Stimulated activated CD8-positive, alpha-beta memory T cell treated with anti-CD3 and anti-CD28 coated beads, Interleukin-12 subunit alpha, Interleukin-12 subunit beta, amount 100 ng/mL, for 1 hour (primary cell): ENCODE measurements at places on chromosomes 4 and X.

GRCh38 chr4:173371292-173372192, 788 bp downstream of the SAP30 start:
- DNase-seq = no peak

GRCh38 chrX:10992110-10992509, 119.0 kb upstream of the HCCS start:
- DNase-seq = no peak

- DNase-seq = no peak
Measured at GRCh38 chr4:762211-763190, 56.9 kb downstream of the PCGF3 start.

DNA sequence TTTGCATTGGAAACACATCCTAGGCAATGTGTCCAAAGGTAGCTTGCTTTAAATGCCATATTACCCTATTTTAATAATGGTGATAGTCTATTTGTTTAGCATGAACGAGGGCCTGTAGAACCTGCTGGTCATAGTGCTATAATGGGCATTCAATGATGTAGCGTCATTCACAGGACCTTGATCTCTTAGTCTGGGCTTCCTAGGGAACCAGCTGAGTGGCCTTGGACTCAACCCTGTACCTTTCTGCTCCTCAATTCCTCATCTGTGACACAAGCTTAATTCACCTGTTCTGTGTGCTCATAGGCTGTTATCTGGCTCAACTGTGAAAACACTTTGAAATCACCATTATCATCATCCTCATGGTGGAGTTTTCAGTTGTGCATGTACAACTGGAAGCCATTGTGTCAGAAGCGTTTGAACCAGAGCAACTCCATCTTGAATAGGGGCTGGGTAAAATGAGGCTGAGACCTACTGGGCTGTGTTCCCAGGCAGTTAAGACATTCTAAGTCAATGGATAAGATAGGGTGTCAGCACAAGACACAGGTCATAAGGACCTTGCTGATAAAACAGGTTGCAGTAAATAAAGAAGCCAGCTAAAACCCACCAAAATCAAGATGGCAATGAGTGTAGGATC, 346.8 kb upstream of the KLF3 start:
- no peak for DNase-seq

DNA sequence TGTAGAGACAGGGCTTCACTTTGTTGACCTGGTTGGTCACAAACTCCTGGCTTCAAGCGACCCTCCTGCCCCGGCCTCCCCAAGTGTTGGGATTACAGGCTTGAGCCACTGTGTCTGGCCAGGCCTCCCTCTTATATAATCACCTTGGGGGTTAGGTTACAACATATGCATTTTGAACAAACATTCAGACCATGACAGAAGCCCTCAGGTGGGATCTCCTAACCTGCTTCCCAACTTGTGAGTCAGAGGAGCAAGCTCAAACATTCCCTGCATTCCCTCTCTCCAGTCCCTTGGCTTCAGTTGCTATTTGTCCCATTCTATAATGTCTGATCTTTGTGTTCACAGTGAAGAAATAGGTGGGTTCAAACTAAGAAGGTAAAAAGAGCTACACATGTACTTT, 76.5 kb upstream of the NRK start:
- DNase-seq = no peak

DNA sequence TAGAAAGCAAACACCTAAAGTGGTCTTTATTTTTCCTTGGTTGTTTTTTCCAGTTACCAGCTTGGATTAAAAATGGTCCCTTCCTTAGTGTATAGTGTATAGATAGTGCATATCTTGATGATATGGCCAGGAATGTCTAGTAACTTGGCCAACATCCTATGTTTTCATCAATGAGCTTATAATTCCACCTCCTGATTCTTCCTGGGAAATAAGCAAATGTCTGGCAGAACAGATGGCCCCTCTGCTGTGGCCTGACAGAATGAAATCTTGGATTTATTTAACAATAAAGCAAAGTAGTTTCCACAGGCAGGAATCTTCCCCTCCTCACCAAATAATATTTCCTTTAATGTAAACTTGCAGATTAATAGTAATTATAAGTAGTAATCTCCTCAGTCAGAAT, 6.1 kb downstream of the SCARB2 start:
- no peak for DNase-seq

DNA sequence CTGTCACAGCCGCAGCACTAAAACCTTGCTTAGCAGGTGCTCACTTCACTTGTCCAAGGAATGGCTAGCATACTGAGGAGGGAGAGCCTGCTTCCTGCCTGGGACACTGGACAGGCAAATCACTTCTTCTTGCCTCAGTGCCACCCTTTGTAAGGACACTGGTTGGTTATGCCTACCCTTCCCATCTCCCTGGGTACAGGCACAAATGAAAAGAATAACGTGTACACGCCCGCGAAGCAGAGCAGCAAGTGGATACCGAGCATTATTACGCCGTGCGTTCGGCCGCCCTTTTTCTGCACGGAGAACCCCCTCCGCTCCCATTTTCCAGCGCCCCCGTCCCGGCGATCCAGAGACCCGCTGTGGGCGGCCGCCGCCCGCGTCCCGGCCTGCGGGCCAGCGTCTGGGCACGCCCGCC, 338 bp upstream of the KLHL2 start:
- DNase-seq = no peak

- DNase-seq = no peak
Measured at GRCh38 chr4:132001542-132001941, 1147.6 kb upstream of the PCDH10 start.

GRCh38 chr4:14496408-14496807, 505.9 kb upstream of the CPEB2 start:
- DNase-seq = no peak

DNA sequence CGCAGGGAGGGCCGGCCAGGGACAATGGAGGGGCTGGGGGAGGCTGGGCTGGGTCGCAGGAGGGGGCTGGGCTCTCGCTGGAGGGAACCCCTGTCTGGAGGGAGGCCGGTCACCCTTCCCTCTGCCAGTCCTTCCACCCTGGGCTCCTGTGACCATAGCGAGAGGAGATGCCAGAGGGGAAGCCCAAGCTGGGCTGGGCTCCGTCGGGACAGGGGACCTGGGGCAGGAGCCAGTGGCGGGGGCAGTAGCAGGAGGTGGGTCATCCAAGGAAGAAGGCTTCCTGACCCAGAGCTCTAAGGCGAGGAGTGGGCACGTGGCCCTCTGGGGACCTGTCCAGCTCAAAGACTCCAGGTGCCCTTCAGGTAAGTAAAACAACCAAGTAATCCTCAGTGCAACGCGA, 16.9 kb downstream of the CTAG1B start:
- no peak for DNase-seq

DNA sequence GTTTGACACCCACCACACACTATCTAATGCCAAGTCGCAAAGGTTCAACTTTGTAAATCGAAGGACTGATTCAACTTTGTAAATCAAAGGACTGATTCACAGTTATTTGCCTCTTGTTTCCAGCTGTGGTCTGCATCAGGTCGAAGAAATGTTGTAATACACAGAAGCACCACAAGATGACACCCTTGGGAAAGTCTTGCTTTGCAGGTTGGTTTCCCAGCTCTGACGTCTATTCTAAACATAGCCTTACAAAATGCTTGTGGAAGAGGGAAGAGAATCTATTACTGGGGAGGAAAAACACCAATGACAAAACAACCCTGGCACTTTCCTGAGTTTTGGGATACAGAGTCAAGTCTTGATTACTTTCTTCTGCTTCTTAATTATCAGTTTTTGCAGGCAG, 35.3 kb downstream of the SUPT20HL1 start:
- peak; percentile 7 for DNase-seq

- no peak for DNase-seq
Measured at GRCh38 chr4:109411964-109412363, 21.7 kb upstream of the SEC24B start.

GRCh38 chr4:180489787-180490186, 1753.4 kb upstream of the TENM3 start:
- no peak for DNase-seq

GRCh38 chr4:77065382-77065781, 10.4 kb downstream of the CCNI start:
- DNase-seq = no peak

DNA sequence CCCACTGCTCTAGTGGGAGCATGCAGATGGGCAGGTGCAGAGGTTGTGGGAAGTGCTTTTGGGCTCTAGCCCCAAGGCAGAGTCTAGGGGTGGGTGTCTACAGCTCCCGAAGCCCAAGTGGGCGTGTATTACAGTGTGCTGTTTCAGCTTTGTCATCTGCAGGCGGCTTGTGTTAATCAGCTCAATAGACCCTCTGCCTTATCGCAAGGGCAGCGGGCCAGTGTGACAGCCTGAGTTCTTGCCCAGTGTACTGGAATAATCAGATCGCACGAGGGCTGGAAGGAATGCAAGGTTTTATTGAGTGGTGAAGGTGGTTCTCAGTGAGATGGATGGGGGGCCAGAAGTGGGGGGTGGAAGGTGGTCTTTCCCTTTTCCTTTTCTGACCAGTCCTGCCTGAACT, 529.4 kb upstream of the AMOT start:
- DNase-seq = no peak

GRCh38 chrX:109378281-109378680, 103.6 kb downstream of the GUCY2F start:
- no peak for DNase-seq
